Liver (tissue), 10 donors: ENCODE measurements at places on chromosomes 3 and 15. TPM values are rescaled to one million over a fixed set of nuclear protein-coding genes. Genes with fewer than 3 reads are reported as not detected.

GRCh38 chr3:26838026-26838425 lies 215.5 kb downstream of the LRRC3B start:
- H3K4me3 ChIP-seq, result no peak overlapping the region
- no peaks in the 10 kb centered on the region for H3K4me1 ChIP-seq
- no peaks in the 10 kb centered on the region for H3K36me3 ChIP-seq
- H3K27me3 ChIP-seq, result no peaks in the 10 kb centered on the region

- no peaks in the 10 kb centered on the region for H3K4me1 ChIP-seq
- H3K36me3 ChIP-seq, result no peaks in the 10 kb centered on the region
- H3K27ac ChIP-seq, result no peak overlapping the region
- DNase-seq, result no peak
- no peak overlapping the region for H3K4me3 ChIP-seq
Observed at GRCh38 chr3:25384471-25384870, 43.6 kb upstream of the RARB start.

Gene CPN2
- total RNA-seq, result 20.4 TPM

GRCh38 chr3:15491143-15491542 lies 30.4 kb downstream of the COLQ start:
- no peak for DNase-seq
- H3K4me3 ChIP-seq, result no peak overlapping the region

Gene LEKR1
- total RNA-seq, result 0.67 TPM

- DNase-seq, result no peak
- H3K27ac ChIP-seq, result peak overlapping the region; percentile 10
- H3K4me1 ChIP-seq, result no peaks in the 10 kb centered on the region
- H3K27me3 ChIP-seq, result no peaks in the 10 kb centered on the region
Observed at GRCh38 chr15:83092309-83092976, 15.0 kb upstream of the TM6SF1 start.
